ENCODE measurements at places on chromosomes 12 and 14. TPM values are rescaled to one million over a fixed set of nuclear protein-coding genes. Genes with fewer than 3 reads are reported as not detected.

GRCh38 chr14:24428628-24429394, 657 bp downstream of the CBLN3 start:
- H3K4me1 ChIP-seq = peaks cover 15% of the 10 kb centered on the region
- DNase-seq = peak; percentile 50
- no peaks in the 10 kb centered on the region for H3K27me3 ChIP-seq
- H3K36me3 ChIP-seq = no peaks in the 10 kb centered on the region

- H3K4me1 ChIP-seq = no peaks in the 10 kb centered on the region
- H3K4me3 ChIP-seq = no peak overlapping the region
- no peaks in the 10 kb centered on the region for H3K27me3 ChIP-seq
- DNase-seq = no peak
- H3K27ac ChIP-seq = no peak overlapping the region
- H3K36me3 ChIP-seq = no peaks in the 10 kb centered on the region
These were observed 11.4 kb upstream of the TAC3 start for GRCh38 chr12:57027805-57028153.

DNA sequence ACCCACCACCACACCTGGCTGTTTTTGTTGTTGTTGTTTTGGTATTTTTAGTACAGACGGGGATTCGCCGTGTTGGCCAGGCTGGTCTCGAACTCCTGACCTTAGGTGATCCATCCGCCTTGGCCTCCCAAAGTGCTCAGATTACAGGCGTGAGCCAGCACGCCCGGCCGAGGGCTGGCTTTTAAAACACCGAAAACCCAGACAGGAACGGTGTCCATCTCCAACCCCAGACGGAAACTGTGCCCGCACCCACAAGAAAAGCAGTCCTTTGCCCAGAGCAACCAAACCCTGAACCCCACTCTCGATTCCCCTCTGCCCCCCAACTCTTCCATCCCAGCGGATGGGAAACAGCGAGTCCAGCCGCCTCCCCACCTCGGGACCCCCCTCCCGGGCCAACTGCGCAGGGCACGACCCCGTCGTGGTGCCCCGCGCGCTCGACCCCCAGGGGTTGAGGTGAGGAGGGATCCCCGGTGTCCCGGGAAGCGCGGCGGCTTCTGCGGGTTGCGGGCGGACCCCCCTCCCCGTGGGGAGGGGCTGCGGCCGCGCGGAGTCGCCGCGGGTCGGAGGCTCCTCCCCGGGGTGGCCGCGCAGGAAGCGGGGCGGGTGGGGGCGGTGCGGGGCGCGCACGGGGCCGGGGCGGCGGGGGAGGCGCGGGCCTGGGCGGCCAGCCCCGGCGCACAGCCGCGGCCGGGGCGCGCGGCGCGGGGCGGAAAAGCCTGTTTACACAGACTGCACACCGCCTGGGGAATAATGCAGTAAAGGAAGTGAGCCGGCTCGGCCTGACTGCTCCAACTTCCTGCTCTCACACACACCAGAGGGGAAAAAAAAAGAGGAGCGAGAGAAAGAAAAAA, at the start of gene ELK3:
ELK3 (plus strand) TSS at position 651 of the 851 bp plus-strand sequence.
- peak within 1 kb of the TSS; percentile 60 for H3K27ac ChIP-seq
- no peaks in the 10 kb centered on the region for H3K36me3 ChIP-seq
- peak within 1 kb of the TSS; percentile 91 for H3K4me3 ChIP-seq
- no peaks in the 10 kb centered on the region for H3K27me3 ChIP-seq
- H3K4me1 ChIP-seq = peaks cover 4% of the 10 kb centered on the region
- peak; percentile 43 for DNase-seq

GRCh38 chr14:96227428-96227827, 22.8 kb downstream of the BDKRB2 start:
- DNase-seq = no peak
- no peaks in the 10 kb centered on the region for H3K4me1 ChIP-seq
- H3K4me3 ChIP-seq = no peak overlapping the region
- no peak overlapping the region for H3K27ac ChIP-seq
- no peaks in the 10 kb centered on the region for H3K27me3 ChIP-seq

GRCh38 chr14:24818058-24818822, 184.2 kb upstream of the GZMB start:
- no peaks in the 10 kb centered on the region for H3K4me1 ChIP-seq
- no peaks in the 10 kb centered on the region for H3K27me3 ChIP-seq
- no peak overlapping the region for H3K4me3 ChIP-seq
- no peak overlapping the region for H3K27ac ChIP-seq
- H3K36me3 ChIP-seq = no peaks in the 10 kb centered on the region
- DNase-seq = no peak

IL26 gene
- not detected for total RNA-seq

TMTC2 gene
- total RNA-seq = 5.6 TPM

TMEM132C gene
- 1.6 TPM for total RNA-seq

IFNG-AS1 gene
- not detected for total RNA-seq
